A549 treated with dexamethasone at 1 μM for 4 hours (cell line): ENCODE measurements at places on chromosomes 3 and 15. TPM values are rescaled to one million over a fixed set of nuclear protein-coding genes. Genes with fewer than 3 reads are reported as not detected.

CHL1 gene
- total RNA-seq = 0.06 to 0.09 TPM in 2 of 5 replicates, not detected in the others

DGKG gene
- total RNA-seq = 5.8 to 9.2 TPM (median 7.2 TPM) in 5 replicates

CLDN18 gene
- not detected in 5 replicates for total RNA-seq

CDHR4 gene
- total RNA-seq = 0.15 to 0.26 TPM (median 0.24 TPM) in 5 replicates

CD200R1L gene
- total RNA-seq = not detected in 5 replicates

AGBL1 gene
- total RNA-seq = not detected in 5 replicates

CLDN16 gene
- total RNA-seq = 0.06 to 0.10 TPM (median 0.08 TPM) in 4 of 5 replicates, not detected in the other

NR1I2 gene
- total RNA-seq = not detected in 5 replicates

PRR20G gene
- 1.8 to 2.6 TPM (median 2.0 TPM) in 5 replicates for total RNA-seq

PPP4R2 gene
- 28.4 to 41.7 TPM (median 40.3 TPM) in 5 replicates for total RNA-seq

SCAMP5 gene
- 10.4 to 12.6 TPM (median 10.5 TPM) in 5 replicates for total RNA-seq

TBCCD1 gene
- 5.8 to 7.6 TPM (median 6.9 TPM) in 5 replicates for total RNA-seq

ACTC1 gene
- total RNA-seq = 0.18 to 0.54 TPM (median 0.35 TPM) in 5 replicates

GRAMD1C gene
- total RNA-seq = 0.52 to 1.8 TPM (median 0.72 TPM) in 5 replicates
